SW480 (cell line): ENCODE measurements at places on chromosomes 16 and 17.

GRCh38 chr17:38559880-38560230, 45.9 kb downstream of the SRCIN1 start:
- no peak for DNase-seq

DNA sequence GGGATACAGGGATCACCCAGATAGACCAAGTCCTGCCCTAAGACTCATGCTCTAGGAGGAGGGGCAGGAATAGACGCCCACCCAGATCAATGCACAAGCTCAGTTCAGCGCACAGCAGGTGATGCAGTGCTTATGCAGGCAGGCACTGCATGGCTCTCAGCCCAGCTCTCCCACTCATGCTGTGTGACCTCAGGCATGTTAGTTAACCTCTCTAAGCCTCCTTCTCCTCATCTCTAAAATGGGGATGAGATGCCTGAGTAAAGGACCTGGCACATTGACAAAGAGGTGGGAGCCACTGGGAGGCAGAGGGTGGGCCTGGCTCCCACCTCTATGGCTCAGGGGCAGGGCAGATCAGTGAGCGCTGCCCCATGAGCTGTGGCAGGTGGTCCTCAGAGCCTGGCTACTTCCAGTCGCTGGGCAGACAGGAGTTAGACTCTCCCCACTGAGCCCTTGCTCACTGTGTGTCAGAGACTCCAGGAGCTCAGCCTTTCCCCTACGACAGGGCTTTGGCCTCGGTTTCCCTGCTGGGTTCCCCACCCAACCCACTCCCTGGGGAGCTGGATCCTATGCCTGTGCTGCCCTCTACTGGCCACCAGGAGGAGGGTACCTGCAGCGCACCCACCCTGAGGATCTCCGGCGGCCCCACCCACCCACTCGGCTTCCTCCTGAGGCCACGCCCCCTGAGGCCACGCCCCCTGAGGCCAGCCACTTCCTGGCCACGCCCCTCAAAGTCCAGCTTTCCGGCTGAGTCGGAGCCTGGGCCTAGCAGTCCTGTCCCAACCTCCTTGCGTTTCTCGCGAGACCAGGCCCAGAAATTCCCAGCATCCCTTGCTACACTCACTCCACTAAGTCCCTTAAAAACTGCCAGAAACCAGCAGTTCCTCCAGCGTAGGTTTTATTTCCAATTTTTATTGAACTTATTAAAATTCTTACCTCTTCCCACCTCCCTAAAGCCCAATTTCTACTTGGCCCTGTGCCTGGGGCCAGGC, 196.1 kb downstream of the GSG1L start:
- peak; percentile 68 for DNase-seq

DNA sequence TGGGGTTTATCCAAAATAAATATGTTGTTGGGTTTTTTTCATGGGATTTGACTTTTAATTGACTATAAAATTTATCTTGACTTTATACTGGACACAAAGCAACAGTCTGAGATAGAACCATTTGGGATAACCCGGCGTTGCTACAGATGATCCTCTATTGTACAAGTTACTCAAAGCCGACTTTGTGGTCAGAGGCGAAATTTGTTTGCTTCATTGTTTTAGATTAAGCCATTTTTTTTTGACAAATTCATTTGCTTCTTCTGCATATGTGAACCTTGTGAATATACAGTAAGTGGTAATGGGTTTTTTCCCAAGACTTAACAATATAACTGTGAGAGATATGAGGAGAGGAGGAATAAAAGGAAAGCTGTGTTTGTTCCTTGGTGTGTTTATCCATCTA, 11.8 kb downstream of the MYO1D start:
- DNase-seq, result no peak

GRCh38 chr17:7237761-7238419, 1.4 kb downstream of the PHF23 start:
- peak; percentile 66 for DNase-seq

DNA sequence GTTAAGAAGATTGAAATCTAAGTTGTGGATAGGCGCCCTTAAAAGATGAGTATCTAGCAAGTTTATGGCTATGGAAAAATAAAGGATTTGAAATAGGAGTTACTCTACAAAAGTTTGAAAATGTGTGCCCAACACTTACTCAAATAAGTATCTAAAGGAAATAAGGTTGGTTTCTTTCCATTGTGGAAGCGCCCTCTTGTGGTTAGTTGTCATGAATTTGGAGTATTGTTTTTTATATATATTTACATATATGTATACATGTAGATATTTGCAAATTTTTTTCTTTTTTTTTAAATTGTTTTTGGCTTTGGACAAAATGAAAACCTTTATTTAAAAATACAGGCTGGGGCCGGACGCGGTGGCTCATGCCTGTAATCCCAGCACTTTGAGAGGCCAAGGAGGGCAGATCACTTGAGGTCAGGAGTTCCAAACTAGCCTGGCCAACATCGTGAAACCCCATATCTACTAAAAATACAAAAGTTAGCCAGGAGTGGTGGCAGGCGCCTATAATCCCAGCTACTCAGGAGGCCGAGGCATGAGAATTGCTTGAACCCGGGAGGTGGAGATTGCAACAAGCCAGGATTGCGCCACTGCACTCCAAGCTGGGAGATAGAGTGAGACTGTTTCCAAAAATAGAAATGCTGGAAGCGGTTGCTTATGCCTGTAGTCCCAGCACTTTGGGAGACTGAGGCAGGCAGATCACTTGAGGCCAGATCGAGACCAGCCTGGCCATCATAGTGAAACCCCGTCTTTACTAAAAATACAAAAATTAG, 24.0 kb upstream of the VPS4A start:
- DNase-seq, result peak; percentile 49

- DNase-seq, result no peak
Measured at GRCh38 chr17:13986855-13987254, 82.4 kb upstream of the COX10 start.

DNA sequence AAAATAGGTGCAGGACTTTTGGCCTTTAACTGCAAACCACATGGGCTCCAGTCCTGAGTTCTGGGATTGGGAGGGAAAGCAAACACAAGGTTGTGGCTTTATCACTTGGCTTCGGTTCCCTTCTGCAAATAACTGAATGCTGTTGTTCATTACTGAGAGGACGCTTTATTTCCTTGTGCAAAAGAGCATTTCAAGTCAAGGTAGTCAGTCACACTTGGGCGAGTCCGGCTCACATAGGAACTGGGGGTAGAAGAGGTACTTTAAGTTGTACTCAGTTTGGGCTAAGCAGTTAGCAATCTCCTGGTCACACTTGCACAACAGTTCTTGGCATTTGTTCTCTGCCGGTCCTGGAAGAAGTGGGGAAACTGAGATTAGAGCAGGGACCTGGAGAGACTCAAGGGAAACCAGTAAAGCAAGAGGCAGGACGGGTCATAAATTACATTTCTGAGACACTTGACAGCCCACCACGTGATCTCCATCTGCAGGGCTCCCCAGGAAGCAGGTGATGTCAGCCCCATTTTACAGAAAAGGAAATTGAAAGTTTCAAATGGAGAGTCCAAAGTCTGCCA, 21.6 kb downstream of the PLA2G10 start:
- DNase-seq, result no peak

DNA sequence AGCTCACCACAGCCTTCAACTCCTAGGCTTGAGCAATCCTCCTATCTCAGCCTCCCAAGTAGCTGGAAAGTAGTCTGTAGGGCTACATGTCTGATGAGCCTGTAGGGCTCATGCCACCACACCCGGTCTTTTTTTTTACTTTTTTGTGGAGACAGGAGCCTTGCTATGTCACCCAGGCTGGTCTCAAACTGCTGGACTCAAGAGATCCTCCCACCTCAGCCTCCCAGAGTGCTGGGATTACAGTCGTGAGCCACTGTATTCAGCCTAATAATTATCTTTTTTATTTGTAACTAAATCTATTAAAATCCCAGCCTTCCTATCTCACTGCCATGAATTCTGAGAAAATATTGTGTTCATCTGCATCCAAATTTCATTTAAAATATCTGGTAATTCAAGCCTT, 15.1 kb downstream of the BRIP1 start:
- no peak for DNase-seq

- DNase-seq, result no peak
Measured at GRCh38 chr16:67770346-67770991, 35.9 kb downstream of the RANBP10 start.

- peak; percentile 19 for DNase-seq
Measured at GRCh38 chr17:12665263-12666210, at the start of gene MYOCD. Gene MYOCD, plus strand, starts transcription at chr17:12665890. Its CDS starts 299 bp downstream, at chr17:12666189.

DNA sequence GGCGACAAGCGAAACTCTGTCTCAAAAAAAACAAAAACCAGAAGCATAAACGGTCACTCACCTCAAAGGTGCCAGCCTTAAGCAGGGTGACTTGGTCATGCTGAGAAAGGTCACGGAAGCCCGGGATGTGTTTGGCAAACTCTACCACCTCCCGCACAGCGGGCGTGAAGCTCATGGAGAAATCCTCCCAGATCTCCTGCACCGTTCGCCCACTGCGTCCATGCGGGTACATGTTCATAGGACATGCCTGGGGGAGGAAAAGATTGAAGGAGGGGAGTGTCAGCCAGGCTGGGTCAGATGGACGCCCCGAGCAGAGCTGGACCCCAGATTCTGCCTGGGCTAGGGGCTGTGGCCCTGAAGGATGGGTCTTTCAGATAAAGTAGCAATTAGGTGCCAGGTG, 5.5 kb downstream of the NR1D1 start:
- no peak for DNase-seq

GRCh38 chr17:77581480-77581879, 377.0 kb upstream of the TNRC6C start:
- peak; percentile 24 for DNase-seq

GRCh38 chr17:40846515-40847144, 20.4 kb downstream of the KRT12 start:
- no peak for DNase-seq

- peak; percentile 87 for DNase-seq
Measured at GRCh38 chr17:49995055-49995738, at the start of gene DLX3. Gene DLX3, minus strand, starts transcription at chr17:49995224. Its CDS starts 226 bp downstream, at chr17:49994998.

GRCh38 chr16:55534756-55535155, 25.9 kb downstream of the LPCAT2 start:
- DNase-seq, result no peak

DNA sequence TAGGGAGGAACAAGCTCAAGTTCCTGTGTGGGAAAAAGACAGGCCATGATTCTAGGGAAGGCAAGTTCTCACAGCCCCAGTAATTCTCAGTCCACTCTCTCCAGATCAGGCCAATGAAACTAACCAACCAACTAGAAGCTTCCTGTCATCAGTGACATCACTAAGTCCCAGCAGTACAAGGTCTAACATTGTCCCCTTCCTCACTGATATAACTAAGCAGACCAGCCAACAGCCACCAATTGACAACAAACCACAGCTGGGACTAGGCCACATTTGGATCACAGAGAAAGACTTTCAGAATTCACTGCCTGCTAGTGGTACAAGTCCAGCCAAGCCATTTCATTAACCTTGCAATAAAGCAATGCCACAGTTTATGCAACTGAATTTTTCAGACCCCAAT, 94.0 kb downstream of the CACNG1 start:
- no peak for DNase-seq

GRCh38 chr17:78996781-78997201, 12.8 kb downstream of the CANT1 start:
- no peak for DNase-seq

- DNase-seq, result no peak
Measured at GRCh38 chr17:82563318-82563717, 43.8 kb downstream of the FOXK2 start.

DNA sequence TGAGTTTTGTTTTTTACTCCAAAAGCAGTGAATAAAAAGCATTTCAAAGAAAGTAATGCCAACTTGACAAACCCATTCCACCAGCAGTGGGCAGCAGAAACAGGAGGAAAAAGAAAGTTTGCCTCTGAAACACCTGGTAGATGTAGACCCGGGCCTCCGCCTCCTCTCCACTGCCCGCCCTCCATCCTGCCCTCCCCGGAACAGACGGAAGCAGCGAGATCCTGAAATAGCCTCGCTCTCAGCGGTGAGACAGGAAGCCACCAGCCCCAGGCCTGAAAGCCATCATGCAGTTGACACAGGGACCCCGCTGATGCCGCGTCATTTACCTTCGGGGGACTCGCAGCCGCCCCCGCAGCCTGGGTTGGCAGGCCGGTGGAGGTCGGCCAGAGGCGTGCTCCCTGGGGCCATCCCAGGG, 67.8 kb downstream of the C16orf78 start:
- DNase-seq, result no peak

- peak; percentile 17 for DNase-seq
Measured at GRCh38 chr16:73329358-73330286, 281.7 kb upstream of the ZFHX3 start.

DNA sequence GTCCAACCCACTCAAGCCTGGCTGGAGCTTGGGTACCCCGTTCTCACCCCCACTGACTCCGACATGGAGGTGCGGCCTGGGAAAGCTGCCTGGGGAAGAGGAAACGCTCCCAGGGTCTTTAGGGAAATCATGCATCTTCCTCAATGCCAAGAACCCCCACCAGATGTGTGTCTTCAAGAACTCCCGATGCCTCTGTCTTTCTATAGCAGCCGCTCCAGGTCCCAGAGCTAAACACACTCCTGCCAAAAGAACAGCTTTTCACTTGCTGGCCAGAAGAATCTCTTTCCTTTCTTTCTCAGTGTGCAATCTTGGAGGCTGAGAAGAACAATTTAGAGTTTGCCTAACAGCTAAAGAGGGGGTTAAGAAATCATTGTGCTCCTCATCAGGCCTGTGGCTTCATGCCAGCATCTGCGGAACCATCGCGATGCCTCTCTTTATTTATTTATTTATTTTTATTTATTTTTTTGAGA, 41.1 kb upstream of the MTSS2 start:
- no peak for DNase-seq

DNA sequence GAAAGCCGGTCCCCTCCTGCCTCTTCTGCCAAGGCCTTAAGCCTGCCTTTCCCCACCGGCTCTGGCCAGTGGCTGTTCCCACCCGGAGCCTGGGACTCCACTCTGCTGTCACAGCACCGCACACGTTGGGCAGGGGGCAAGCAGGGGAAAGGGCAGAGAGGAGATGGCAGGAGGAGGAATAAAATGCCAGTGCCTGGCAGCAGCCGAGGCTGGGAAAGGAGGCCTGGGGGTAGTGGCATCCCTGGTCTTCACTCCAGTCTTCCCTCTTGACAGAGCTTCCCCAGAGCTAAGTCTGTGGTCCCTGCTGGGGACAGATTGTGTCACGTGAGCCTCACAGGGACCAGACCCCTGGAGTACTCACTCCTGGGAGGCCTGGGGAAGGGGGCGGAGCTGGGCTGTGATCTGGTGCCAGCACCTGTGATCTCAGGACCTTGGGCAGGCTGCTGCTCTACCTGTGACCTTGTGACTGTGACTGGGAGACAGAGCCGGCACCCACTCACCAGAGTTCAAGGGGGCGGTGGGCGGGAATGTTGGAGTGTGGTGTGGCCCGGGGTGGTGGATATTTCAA, 97.2 kb upstream of the GSE1 start:
- peak; percentile 16 for DNase-seq

GRCh38 chr16:68993885-68994284, 111.6 kb upstream of the HAS3 start:
- DNase-seq, result peak; percentile 17

GRCh38 chr16:69373019-69373418, 12.8 kb downstream of the TERF2 start:
- no peak for DNase-seq
